ENCODE measurements at places on chromosomes 3 and 15. TPM values are rescaled to one million over a fixed set of nuclear protein-coding genes. Genes with fewer than 3 reads are reported as not detected.

DNA sequence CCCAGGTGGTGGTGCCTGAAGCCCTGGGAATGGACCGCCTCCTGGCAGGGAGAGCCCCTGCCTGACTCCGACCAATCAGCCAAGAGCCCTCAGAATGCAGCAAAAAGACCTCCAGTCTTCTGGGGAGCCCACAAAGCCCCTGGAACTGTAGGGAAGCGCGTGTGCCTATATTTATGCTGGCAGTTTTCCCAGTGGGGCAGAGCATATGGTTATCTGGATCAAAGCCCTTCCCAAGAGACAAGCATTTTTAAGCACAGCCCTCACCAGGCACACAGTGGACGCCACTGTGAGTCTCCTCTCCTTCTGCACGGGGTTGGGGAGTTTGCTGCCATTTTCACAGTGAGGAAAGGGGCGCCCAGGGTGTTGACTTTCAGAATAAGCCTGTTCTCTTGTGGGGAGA lies 80.9 kb upstream of the RPL32 start:
- H3K4me3 ChIP-seq = no peak overlapping the region
- no peaks in the 10 kb centered on the region for H3K4me1 ChIP-seq
- no peak overlapping the region for H3K27ac ChIP-seq
- DNase-seq = no peak

The C3orf22 gene
- not detected for total RNA-seq

DNA sequence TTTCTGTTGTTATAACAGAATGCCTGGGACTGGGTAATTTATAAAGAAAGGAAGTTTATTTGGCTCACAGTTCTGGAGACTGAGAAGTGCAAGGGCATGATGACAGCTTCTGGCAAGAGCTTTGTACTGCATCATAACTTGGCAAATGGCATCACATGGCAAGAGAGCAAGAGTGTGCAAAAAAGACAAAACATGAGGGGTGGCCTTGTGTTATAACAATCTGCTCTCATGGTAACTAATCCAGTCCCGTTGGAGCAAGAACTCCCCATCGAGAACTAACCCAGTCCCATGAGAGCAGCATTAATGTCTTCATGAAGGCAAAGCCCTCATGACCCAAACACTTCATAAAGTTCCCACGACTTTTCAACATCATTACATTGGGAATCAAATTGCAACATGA lies 23.2 kb downstream of the SCN11A start:
- H3K4me1 ChIP-seq = no peaks in the 10 kb centered on the region
- H3K36me3 ChIP-seq = no peaks in the 10 kb centered on the region
- H3K27me3 ChIP-seq = no peaks in the 10 kb centered on the region
- no peak overlapping the region for H3K27ac ChIP-seq

DNA sequence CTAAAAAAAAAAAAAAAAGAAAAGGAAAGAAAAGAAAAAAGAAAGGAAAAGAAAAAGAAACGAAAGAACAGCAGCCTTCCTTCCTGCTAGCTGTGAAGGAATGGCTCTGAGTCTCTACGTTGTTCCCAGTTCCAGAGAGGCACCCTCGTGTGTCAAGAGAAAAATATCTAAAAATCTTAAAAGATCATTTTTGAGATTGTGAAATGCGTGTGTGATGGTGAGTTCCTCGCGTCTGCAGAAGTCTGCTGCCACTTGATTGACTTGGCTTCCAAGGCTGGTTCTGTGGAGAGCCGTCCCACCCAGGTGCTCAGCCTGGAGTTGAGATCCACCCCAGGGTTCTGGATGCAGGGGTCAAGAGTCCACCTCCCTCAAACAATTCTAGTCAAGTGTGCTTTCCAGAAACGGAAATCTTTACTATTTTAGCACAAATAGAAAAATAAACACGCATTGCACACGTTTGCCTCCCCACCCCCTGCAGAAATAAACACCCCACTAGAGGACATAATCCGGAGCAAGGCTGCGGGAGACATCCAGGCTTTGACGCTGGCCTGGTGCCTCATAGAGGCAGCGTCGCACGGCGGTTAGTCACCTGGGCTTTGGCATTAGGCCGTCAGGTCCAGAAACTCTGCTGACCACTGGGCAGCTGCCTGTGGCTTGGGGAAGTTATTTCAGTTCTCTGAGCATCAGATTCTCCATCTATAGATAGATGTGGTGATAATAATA lies 265.4 kb downstream of the FAM43A start:
- H3K4me3 ChIP-seq = no peak overlapping the region
- no peaks in the 10 kb centered on the region for H3K27me3 ChIP-seq
- H3K36me3 ChIP-seq = no peaks in the 10 kb centered on the region
- peaks cover 8% of the 10 kb centered on the region for H3K4me1 ChIP-seq
- DNase-seq = no peak
- no peak overlapping the region for H3K27ac ChIP-seq

All from SJSA1 (cell line).